MG63 (cell line): ENCODE measurements at places on chromosomes 7 and 10. TPM values are rescaled to one million over a fixed set of nuclear protein-coding genes. Genes with fewer than 3 reads are reported as not detected.

OLAH gene
- 0.23 TPM in 1 of 2 replicates, not detected in the other for total RNA-seq

SEMA3C gene
- 23.1 and 31.2 TPM in 2 replicates for total RNA-seq

TMEM196 gene
- total RNA-seq = not detected in 2 replicates

CDK1 gene
- total RNA-seq = 131 and 164 TPM in 2 replicates

SPDYE2B gene
- total RNA-seq = not detected in 2 replicates

CYP3A7 gene
- not detected in 2 replicates for total RNA-seq

LMTK2 gene
- total RNA-seq = 2.6 and 4.8 TPM in 2 replicates

GRCh38 chr7:1919539-1920265 lies 249.6 kb downstream of the ELFN1 start:
- DNase-seq = no peak

DNA sequence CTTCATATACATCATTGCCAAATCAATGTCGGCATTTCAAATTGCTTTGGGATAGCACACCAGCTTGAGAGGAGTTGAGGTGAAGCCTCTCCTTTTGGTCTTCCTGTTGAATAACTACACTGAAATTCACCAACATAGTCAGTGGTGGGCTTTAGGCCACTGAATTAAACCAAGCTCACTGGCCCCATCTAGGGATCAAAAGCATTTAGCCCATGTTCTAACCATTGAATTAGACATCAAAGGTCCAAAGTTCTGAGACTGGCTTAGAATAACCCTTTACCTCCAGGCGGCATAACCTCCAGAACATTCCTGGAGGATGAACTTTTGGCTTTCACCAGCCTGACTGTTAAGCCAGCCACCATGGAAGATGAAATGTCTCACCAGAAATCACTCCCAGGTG lies 54.6 kb downstream of the BPGM start:
- no peak for DNase-seq

OPN4 gene
- total RNA-seq = not detected in 2 replicates

- DNase-seq = peak; percentile 76
Observed at GRCh38 chr7:30470771-30471170, 7.8 kb downstream of the NOD1 start.

C10orf105 gene
- total RNA-seq = not detected in 2 replicates

GRCh38 chr7:42552227-42552626 lies 315.2 kb upstream of the GLI3 start:
- no peak for DNase-seq

GRCh38 chr7:115085421-115085820 lies 163.5 kb downstream of the MDFIC start:
- no peak for DNase-seq

ITPRID1 gene
- total RNA-seq = not detected in 2 replicates

DNA sequence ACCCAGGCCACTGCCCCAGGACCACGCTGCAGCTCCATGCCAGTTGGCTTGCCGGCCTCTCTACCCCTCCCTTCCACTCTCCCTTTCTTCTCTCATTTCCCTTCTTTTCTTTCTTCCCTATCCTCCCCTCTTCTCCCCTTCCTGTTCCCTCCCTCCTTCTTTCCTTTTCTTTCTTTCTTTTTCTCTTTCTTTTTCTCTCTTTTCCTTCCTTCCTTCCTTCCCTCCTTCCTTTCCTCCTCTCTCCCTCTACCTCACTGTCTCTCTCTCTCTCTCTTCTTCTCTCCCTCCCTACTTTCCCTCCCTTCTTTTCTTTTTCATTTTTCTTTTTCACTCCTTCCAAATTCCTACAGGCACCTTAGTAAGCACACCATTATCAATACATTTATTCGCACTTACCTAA lies 30.3 kb upstream of the R3HCC1L start:
- no peak for DNase-seq

- no peak for DNase-seq
Observed at GRCh38 chr7:40747856-40748255, 613.1 kb downstream of the SUGCT start.
